Cardiac ventricle fibroblast (primary cell): ENCODE measurements at places on chromosomes 7 and 10. TPM values are rescaled to one million over a fixed set of nuclear protein-coding genes. Genes with fewer than 3 reads are reported as not detected.

The CD36 gene
- total RNA-seq: 38.1 and 60.9 TPM in 2 replicates

The CYP3A5 gene
- not detected in 2 replicates for total RNA-seq

The TAC1 gene
- total RNA-seq: 0.31 and 1.7 TPM in 2 replicates

The KCP gene
- not detected in 2 replicates for total RNA-seq

The CRPPA gene
- total RNA-seq: 1.5 and 1.7 TPM in 2 replicates

The MRC1 gene
- total RNA-seq: 0.19 and 0.59 TPM in 2 replicates

The AKR1D1 gene
- not detected in 2 replicates for total RNA-seq

The CXCL12 gene
- 399 and 440 TPM in 2 replicates for total RNA-seq

The DYNC1I1 gene
- total RNA-seq: 1.6 and 1.9 TPM in 2 replicates

The ENO4 gene
- total RNA-seq: 0.20 TPM in 1 of 2 replicates, not detected in the other

The SLC26A3 gene
- total RNA-seq: not detected in 2 replicates

The HOXA3 gene
- total RNA-seq: 0.10 TPM in 1 of 2 replicates, not detected in the other

The ZNF735 gene
- not detected in 2 replicates for total RNA-seq

The TDRD1 gene
- 1.2 and 1.7 TPM in 2 replicates for total RNA-seq

The BTBD16 gene
- total RNA-seq: not detected in 2 replicates

The TMEM26 gene
- 0.54 and 0.94 TPM in 2 replicates for total RNA-seq

The KAT6B gene
- 11.5 and 17.4 TPM in 2 replicates for total RNA-seq

The SLIT1 gene
- not detected in 2 replicates for total RNA-seq

The POU6F2 gene
- total RNA-seq: not detected in 2 replicates

The TRIM4 gene
- total RNA-seq: 32.7 and 33.8 TPM in 2 replicates

The TCF7L2 gene
- 7.6 and 9.2 TPM in 2 replicates for total RNA-seq

The ZNF775 gene
- total RNA-seq: 3.2 and 6.6 TPM in 2 replicates

The ZNF425 gene
- total RNA-seq: 2.4 and 3.5 TPM in 2 replicates

The NME8 gene
- not detected in 2 replicates for total RNA-seq

The PON1 gene
- not detected in 2 replicates for total RNA-seq

The ARHGAP22 gene
- 8.0 and 10.5 TPM in 2 replicates for total RNA-seq

The CCDC3 gene
- total RNA-seq: 0.39 and 0.81 TPM in 2 replicates

The CARD11 gene
- under 0.01 TPM in 1 of 2 replicates, not detected in the other for total RNA-seq

The CALCR gene
- not detected in 2 replicates for total RNA-seq

The RELN gene
- 0.12 and 0.39 TPM in 2 replicates for total RNA-seq

The PAX4 gene
- total RNA-seq: not detected in 2 replicates

The UPK3BL2 gene
- 0.54 and 3.1 TPM in 2 replicates for total RNA-seq

The EPO gene
- not detected in 2 replicates for total RNA-seq
